ENCODE measurements at places on chromosomes 16 and 17. TPM values are rescaled to one million over a fixed set of nuclear protein-coding genes. Genes with fewer than 3 reads are reported as not detected.

The HBQ1 gene
- total RNA-seq = not detected

The MLKL gene
- total RNA-seq = 18.9 TPM

The MT1M gene
- total RNA-seq = 0.74 TPM

The KRTAP4-1 gene
- total RNA-seq = not detected

The CCR7 gene
- total RNA-seq = not detected

The SMIM22 gene
- not detected for total RNA-seq

DNA sequence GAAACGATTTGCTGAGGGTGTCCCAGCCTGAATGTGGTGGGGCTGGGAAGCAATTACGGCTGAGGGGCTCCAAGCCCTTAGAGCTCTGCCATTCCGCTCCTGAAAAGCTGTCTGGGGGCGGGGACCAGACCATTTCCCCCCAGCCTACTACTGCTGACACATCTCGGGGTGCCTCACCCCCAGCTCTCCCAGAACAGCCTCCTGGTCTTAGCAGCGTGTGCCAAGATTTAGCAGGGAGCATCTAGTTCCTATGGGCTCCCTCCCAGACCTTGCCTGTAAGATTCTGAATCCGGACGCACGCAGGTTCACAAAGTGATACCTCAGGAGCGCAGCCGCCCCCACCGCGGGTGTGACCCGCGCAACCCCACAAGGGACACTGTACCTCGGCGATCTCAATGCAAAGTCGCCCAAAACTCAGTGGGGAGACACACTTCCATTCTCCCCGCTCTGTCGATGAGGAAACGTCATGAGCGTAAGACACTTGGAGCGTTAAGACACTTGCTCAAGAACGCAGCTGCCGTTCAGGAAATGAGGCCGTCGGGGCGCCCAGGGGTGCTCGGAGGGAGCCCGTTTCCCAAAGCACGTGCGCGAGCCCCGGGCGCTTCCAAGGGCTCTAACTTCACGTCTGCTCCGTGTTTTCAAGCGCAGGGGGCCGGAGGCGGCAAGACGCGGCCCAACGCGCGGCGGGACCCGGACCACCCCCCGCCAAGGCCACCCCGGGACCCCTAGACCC, 629 bp downstream of the GEMIN4 start:
- DNase-seq = peak; percentile 65

DNA sequence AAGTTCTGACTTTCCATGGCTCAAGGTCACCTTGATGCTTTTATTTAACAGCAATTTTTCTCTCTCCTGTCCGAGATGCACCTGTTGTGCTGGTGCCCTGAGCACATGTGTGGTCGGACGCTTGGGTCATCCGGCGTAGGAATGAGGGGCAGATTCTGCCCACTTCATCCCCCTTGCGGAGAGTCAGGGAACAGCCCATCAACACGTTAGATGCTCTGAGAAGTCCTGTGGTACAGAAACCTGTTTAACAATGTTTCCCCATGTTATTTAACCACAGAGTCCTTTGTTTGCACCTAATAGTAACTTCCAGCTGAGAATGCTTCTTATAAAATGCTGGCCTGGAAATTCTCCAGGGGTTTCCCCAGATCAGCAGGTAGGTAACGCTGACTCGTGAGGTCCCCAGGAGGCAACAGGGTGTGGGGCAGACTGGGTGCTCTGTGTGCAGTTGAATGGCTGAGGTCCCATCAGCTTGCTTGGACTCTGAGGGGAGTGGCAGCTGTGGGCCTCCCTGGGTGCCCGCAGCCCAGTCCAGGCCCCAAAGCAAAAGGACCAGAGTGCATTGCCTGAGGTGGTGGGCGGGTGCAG, 17.8 kb downstream of the DOC2B start:
- peak; percentile 37 for DNase-seq

- DNase-seq = no peak
These were observed 2.1 kb downstream of the PPP1R1B start for GRCh38 chr17:39628655-39629493.

DNA sequence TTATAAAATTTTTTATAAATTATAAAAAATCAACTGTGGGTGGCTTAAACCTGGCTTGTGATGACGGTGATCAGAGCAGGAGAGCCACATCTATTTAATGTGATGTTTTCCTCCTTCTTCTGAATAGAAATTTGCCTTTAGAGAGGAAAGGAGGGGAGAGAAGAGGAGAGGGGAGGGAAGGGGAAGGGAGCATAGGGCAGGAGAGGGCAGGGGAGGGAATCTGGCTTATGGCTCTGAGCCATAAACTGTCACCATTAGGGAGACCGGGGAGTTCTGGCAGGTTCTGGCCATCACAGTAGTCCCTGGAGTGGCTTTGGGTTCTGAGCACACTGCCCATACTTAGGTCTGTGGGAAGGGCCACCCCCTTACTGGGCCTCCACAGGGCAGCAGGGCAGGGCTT, 167.8 kb downstream of the ENGASE start:
- DNase-seq = no peak

DNA sequence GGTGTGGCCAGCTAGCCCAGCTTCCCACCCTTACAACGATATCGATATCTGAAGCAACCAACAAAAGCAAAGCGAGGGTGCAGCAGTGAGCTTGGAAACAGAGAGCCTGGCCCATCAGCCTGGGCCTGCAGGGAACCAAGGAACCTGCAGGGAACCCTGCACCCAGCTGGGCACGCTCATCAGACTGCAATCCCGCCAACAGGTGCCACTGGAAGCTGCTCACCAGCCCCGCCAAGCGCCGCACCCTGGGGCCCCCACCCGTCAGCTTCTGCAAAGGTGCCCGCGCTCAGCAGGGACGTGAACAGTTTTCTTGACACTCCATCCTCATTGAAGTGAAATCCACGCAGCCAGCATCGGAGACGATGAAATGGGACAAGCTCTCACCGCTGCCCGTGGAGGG, 250.7 kb downstream of the RBFOX3 start:
- DNase-seq = no peak

DNA sequence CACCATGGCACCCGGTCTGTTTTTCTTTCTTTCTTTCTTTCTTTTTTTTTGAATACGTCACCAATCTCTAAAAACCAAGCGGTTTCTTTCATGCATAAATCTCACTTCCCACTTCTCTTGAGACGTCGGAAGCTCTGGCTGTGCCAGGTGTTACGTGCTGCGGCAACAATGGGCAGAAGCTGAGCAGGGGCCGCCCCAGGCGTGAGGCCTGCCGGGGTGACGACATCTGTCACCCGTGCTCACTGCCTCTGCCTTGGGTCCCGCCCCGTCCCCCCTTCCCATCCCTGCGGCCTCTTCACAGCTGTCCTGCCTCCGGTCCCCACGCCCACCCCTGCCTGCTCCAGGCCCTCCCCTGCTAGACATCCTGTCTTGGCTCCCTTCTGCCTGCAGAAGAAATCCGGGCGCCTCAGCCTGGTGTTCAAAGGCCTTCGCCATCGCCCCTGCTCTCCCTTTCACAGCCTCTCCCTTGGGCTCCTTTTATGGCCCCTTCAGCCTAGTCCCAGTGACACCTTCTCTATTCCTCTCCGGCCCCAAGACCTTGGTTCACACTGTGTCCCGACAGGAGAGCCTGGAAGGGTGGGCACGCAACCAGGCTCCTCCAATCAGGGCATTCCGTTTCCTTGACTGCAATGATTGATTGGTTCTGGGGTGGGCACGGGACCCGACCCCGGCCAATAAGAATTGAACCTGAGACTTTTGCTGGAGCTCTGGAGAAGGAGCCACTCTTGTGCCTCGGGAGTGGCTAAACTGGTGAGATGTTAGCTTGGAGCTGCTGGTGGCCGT, 4.8 kb downstream of the P2RX1 start:
- no peak for DNase-seq

GRCh38 chr17:2195729-2196128, 107.9 kb downstream of the SMG6 start:
- peak; percentile 68 for DNase-seq

DNA sequence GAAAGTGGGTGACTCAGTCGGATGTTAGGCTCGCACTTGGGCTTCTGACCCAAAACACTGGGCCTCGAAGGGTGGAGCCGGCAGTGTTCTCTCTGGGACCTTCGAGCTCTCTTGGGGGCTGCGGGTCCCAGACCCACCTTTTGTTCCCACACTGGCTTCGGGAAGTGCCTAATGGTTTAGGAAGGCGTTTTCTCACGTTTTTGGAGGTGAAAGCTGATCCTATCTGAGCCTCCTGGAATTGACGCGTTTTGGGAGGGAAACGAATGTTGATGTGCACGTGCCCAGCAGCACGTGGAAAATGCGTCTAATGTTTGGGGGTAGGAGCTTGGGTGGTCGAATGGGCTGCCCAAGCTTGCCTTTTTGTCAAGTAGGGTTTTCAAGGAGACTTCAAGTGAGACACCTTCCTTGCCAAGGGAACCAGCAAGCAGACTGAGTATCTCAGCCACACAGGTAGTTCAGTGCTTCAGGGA, 666 bp downstream of the HGS start:
- peak; percentile 91 for DNase-seq

GRCh38 chr16:87186446-87186845, 130.7 kb downstream of the C16orf95 start:
- DNase-seq = no peak

DNA sequence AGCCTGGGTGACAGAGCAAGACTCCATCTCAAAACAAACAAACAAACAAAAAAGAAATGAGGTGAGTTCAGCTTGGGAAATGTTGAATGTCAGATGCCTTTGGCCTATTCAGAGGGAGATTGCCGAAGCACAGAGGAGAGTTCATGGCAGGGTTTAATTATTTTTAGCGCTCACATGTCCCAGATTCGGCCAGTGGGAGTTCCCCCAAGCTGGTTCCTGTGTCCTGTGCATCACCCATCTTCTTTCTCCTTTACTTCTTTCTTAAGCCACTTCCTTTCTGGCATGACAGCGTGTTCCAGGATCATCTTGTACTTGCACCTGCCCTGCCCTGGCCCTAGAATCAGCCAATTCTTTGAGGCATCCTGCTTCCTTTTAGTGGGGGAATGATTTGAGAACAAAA, 9.2 kb downstream of the MPV17L start:
- DNase-seq = no peak

DNA sequence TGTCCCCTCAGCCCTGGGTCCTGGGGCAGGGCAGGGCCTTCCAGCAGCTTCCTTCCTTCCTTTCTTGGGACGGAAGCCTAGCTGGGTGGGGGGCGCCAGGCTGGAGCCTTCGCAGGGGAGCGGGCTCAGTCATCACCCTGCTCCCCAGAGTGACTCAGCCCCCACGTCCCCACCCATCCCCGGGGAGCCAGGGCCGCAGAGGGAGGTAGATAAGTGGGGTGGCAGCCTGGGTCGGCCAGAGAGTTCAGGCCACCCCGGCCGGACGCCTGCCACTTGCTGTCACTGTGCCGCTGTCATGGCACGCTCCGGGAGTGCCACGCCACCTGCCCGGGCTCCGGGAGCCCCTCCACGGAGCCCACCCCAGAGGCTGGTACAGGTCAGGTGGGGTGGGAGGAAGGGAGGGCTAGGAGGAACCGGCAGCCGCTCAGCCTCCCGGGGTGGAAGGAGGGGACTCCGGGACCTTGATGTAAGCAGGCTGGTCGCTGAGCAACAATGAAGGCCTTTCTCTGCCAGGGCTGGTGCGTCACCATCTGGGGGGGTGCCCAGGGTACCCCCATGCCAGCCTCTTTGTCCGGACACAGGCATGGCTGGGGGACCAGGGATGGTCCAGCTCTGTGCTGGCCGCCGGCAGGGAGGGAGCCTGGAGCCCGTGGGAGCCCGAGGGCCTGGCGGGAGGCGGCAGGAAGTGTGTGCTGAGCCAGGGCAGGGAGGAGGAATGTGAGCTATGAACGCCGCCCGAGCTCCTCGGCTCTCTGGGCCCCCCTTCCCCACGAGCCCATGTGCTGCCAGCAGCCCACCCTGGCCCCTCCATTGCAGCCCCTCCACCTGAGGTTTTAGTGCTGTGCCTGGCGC, 6.6 kb downstream of the NHERF2 start:
- DNase-seq = peak; percentile 83

GRCh38 chr16:912684-913613, 57.8 kb downstream of the LMF1 start:
- DNase-seq = no peak

DNA sequence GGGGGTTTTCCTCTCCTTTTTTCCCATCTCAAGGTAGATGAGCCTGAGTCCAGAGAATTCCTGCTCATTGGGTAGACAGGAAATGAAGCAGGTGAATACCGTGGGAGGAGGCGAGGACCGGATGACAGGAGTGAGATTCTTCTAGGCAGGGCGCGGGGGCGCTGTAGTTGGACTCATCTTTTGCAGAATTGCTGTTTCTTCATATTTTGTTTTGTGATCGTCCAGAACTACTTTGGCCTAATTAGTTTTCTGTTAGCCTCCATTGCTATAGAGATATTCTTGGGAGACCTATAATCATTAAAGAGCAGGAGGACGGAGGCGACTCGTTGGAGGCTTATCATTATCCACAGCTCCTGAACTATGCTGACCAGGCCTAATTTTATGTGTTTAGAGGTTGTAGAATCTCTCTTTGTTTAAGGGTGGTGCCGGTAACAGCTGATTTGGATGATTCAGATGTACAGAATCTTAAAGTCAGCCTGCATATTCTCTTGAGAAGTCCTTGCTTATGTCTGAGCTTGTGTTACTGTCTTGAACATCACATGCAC, 650 bp downstream of the ATP6V0A1 start:
- DNase-seq = peak; percentile 51

DNA sequence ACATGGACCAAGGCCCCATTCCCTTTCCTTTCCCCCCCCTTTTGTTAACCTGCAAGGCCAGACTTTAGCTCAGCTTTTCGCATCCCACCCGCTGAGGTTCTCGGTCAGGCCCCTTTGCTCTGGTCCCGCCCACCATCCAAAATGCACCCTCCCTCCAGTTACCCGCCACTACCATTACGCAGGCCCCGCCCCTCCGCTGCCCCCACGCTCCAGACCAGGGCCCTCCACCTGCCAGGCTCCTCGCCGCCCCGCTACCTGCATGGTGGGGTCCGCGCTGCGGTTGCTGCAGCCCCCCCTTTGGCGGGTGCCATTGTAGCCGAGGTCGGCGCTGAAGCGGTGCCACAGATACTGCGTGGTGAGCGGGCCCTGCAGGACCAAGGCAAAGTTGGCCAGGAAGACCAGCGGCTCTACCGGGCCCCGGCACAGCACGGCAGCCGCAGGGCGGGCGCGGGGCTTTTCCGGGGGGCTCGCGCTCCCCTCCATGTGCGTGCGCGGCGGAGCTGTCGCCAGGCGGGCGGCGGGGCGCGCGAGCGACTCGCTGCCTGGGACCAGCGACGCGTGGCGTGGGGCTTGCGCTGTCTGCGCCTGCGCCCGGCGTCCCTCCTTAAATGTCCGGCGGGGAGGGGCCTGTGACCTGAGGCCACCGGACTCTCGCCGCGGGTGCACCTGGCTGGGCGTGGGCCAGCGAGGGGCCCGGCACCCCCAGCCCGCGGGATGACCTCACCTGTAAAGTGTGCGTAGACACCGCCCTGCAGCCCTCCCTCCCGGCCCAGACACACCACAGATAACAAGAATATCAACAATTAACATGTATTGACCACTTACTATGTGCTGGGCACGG, at the start of gene SLC46A1:
Gene SLC46A1, minus strand, starts transcription at position 581 of the 841 bp plus-strand sequence. Its CDS starts 98 bp downstream, at position 483.
- DNase-seq = peak; percentile 51

DNA sequence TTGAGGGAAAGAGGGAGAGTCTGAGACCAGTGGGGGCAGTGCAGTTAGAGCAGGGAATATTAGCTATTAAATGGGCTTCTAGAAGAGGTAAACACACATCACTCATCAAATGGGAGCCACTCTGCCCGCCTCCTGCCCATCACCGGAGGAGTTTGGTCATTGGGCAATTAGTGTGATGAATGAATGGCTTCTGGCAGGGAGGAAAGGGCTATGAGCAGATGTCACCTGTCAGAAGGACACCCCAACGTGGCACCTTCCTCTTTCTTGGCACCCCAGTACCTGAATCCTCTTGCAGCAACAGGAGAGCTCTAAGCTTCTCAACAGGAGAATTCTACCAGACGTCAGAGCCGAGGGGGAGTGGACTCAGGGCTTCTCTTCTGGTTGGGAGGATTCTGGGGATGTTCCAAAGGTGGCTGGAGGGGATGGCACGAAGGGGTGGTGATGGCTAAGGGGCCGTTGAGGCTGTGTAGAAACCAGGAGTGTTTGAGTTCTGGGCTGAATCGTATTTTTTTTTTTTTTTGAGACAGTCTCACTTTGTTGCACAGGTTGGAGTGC, 11.0 kb downstream of the C1QTNF1 start:
- no peak for DNase-seq
